MG63 (cell line): ENCODE measurements at places on chromosomes 1 and 21. TPM values are rescaled to one million over a fixed set of nuclear protein-coding genes. Genes with fewer than 3 reads are reported as not detected.

HFM1 gene
- total RNA-seq, result 0.07 TPM in 1 of 2 replicates, not detected in the other

DNA sequence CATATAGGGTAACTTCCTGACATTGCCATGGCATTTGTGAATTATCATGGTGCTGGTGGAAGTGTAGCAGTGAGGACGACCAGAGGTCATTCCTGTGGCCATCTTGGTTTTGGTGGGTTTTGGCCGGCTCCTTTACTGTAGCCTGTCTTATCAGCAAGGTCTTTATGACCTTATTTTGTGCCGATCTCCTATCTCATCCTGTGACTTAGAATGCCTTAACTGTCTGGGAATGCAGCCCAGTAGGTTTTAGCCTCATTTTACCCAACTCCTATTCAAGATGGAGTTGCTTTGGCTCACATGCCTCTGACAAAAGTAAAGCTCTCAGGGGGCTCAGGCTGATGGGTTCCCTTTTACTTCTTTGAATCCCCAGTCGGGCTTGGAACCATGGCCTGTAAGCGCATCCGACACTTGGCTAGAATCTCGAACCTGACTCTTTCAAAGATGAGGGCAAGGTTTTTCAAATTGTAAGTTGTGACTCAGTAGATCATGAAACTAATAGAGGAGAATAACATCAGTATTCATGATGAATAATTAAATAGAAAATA is 85.0 kb downstream of the GALNT2 start:
- no peak for DNase-seq

CCDC185 gene
- total RNA-seq, result 0.47 TPM in 1 of 2 replicates, not detected in the other

GRCh38 chr1:112676543-112676942 is 2.1 kb downstream of the MOV10 start:
- DNase-seq, result no peak

DNA sequence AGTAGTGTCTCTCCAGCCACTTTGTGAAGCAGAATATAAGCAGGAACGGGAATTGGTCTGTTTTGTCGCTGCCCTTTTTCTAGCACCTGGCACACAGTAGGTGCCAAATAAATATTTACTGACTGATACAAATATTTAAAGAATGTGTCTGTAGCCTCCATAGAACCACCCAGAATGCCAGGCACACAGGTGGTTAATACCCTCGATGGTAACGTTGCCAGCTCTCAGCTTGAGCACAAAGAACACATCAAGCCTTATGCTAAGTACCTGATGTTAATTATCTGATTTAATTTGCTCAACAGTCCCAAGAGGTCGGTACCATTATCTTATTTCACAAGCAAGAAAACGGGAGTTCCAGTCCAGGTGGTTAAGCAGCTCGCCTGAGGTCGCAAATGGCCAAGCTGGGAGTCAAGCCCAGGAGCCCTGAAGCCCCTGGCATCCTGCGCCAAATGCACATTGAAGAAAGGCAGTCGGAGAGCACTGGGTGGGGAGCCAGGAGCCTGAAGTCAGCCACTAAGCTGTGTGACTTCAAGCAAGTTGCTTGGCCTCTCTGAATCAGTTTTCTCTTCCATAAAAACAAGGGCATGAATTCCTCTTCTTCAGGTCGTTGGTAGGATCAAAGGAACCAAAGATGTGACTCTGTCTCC is 26.4 kb downstream of the HSPG2 start:
- no peak for DNase-seq

GRCh38 chr1:232966663-232967062 is 16.3 kb downstream of the NTPCR start:
- DNase-seq, result no peak

VSIG8 gene
- total RNA-seq, result not detected in 2 replicates

GRCh38 chr1:62906428-62906886 is 122.5 kb downstream of the ATG4C start:
- no peak for DNase-seq

LIN28A gene
- total RNA-seq, result not detected in 2 replicates

- no peak for DNase-seq
Measured at GRCh38 chr1:82555501-82555900, 754.8 kb downstream of the ADGRL2 start.

GRCh38 chr1:176460544-176461336 is 2.2 kb upstream of the PAPPA2 start:
- no peak for DNase-seq

GRCh38 chr1:35030756-35031446 is 844 bp downstream of the ZMYM6 start:
- DNase-seq, result peak; percentile 35

KLHDC8A gene
- total RNA-seq, result not detected in 2 replicates

DNA sequence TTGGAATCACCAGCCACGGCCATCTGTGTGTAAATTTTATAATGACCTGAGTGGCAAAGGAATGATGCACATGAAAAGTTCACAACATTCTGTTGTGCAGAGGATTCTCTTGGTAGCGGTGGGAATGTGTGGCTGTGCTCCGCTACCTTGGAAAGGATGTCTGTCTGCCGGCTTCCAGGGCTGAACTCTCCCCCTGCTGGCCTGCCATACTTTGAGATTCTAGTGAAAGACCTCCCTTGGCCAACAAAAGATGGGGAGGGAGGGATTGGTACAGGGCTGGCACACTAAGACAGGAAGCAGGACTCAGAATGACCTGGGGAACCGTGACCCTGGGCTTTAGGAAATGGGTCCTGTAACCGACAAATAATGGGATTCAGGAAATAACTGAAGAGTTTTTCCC is 194.5 kb upstream of the PLD5 start:
- DNase-seq, result no peak

DNA sequence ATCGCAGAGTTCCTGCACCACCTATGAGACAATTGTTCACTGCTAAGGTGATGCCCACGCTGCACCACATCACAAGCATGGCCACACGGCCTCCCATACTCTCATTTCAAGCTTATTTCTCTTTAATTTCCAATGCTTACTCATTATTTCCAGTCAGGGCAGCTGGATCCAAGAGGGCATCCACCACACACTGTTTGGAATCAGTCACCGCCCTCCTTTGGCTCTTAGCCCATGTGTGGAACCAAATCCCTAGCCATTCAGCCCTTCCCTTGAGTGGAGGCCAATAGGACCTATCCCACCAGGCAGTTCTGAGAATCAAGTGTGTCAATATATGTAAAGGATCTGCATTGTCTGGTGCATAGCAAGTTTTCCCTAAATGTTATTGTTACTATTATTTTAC is 26.3 kb upstream of the PALMD start:
- peak; percentile 41 for DNase-seq

DNA sequence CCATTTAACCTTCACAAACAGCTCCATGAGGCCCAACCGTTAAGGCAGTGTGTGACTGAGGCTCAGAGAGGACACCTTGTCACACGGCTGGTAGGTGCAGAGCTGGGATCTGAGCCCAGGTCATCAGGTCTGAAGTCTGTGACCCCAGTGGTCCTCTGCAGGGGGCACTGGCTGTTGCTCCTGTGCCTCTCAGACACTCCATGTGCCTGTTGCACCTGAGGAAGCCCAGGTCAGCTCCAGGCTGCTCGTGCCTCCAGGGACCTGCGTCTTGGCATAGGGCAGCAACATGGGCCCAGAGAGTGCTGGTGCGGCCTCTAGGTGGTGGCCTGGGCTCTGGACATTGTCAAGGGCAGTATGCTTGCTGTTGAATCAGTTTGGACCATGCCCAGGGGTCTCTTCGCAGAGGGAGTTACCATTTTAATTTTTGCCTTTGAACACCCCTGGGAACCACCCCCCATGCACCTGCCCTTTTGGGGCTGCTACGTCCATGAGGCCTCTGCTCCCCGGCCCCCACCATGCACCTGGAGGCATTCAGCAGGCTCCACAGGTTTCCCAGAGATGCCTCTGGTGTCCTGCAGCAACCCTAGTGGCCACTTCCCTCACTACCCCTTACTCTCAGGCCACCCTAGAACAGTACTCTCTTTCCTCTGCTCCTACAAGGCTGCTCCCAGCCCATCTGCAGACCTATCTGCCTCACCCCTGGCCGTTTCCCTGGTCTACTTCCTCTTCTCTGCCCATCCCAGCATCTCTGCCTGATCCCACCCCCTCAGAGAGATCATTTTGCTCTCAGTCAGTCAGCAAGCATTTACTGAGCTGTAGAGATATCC is 25.2 kb upstream of the EPS8L3 start:
- peak; percentile 54 for DNase-seq

DNA sequence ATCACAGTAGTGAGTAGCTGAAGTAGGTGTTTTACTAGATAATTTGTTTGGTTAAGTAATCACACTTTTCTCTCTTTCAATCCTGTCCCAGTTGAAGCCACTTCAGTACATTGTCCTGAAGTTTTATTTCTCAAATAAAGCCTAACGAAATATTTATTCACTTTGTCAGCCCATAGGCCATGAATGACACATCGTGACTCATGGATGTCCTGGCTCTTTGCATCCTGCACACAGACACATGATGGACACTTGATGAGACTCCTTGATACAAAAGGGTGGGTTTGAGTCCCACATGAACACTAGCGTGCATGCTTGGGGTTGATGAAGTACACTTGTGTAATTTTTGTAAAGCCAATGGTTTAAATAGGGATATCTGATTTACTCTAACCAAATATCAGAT is 22.7 kb upstream of the LAMC2 start:
- DNase-seq, result peak; percentile 83

DNA sequence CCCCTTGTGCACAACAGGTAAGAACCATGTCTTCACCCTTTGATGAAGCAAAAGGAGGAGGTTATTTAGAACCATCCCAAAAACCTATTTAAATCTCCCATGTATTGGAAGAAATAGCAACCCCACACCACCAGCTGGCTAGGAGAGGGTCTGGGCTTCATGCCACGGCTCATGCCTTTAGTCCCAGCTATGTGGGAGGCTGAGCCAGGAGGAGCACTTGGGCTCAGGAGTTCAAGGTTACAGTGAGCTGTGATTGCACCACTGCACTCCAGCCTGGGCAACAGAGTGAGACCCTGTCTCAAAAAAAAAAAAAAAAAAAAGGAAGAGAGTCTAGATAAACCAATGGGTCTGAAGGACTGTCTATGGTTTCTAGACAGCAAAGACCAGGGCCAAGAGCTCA is 197.9 kb upstream of the COA6 start:
- peak; percentile 18 for DNase-seq

GRCh38 chr1:84862810-84863251 is 30.2 kb downstream of the LPAR3 start:
- no peak for DNase-seq

GRCh38 chr1:156021093-156021428 is 310 bp upstream of the SSR2 start:
- no peak for DNase-seq

GRCh38 chr1:36761113-36761512 is 273.2 kb downstream of the GRIK3 start:
- peak; percentile 10 for DNase-seq

DNA sequence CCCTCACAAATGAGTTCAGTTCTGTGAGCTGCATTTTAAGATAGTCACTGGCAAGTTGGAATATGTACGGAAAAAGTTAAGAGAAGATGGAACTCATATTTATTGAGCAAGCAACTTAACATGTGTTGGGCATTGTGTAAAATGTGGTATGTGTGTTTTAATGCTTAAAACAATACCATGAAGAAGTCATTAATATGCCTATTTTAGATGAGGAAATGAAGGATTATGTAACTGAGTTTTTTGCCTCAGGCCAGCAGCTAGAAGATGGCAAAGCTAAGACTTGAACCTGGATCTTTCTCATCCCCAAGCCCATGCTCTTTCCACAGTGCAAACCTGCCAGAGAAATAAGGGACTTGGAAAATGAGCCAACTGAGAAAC is 48.9 kb downstream of the SPATA46 start:
- no peak for DNase-seq

LAMB3 gene
- 1.5 and 4.7 TPM in 2 replicates for total RNA-seq

SPATA46 gene
- total RNA-seq, result not detected in 2 replicates

DNA sequence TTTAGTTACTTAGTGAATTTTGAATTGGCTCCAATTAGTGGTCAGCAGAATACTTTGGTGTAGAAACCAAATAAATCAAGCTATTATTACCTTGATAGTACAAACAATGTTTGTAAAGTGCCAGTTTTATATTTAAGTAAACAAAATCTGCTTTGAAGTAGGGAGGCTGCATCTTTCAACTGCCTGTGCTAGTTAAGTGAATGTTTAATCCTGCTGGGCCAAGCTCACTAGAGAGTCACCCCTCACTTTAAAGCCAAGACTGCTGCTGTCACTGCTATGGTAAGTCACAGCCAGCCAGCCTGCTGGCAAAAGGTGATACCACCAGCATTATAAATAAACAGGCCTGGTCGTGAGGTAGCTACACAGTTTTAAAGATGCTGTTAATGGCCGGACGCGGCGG is 10.3 kb upstream of the CFAP126 start:
- no peak for DNase-seq

GRCh38 chr1:157088607-157089006 is 11.0 kb downstream of the ETV3L start:
- DNase-seq, result no peak

DNA sequence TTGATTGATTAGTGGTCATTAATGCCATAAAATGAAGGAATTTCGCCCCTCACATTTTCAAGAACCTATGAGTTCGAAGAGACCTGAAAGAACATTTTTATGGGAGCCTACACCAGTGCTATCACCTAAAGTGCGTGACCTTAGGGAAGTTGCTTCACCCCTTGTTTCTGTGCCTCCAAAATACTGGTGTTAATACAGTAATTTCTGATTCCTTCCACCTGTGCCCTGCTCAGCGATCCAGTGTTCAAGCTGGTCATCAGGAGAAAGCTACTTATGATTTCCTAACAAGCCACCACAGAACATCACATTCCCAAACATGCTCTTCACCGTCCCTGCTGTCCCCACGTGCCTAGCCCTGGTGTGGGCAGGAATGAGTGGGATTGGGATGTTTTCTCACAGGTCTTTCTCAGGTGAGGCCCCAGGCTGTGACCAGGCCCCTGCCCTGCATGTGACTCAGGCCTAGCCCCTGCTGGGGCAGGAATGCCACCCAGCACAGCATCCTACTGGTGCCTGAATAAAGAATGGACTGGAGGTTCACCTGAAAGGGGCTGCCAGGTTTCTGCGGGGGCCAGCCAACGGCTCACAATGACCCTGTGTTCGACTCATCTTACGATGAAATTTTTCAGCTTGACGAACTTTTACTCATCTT is 60.3 kb downstream of the CD247 start:
- no peak for DNase-seq

- DNase-seq, result no peak
Measured at GRCh38 chr1:63320022-63320721, 2.2 kb upstream of the FOXD3 start.

DMBX1 gene
- not detected in 2 replicates for total RNA-seq

DNA sequence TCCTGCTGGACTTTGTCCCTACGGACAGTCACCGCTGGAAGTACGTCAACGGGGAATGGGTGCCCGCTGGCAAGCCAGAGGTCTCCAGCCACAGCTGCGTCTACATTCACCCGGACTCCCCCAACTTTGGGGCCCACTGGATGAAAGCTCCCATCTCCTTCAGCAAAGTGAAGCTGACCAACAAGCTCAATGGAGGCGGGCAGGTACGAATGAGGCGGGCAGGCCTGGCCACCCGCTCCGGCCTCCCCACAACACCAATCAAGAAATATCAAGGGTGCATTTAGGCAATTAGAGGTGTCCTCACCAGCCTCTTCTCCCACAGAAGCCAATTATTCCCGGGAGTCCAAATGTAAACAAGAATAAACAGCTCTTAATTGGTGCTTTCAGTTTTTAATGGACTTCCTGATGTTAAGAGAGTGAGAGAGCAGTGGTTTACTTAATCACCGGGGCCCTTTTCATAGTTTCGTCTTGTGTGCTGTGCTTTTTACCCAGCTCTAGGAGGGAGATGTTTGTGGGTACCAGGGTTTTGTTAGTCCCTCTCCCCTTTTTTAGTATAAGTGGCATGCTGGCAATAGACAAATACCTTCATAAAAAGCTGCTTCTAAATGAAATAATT is 10.7 kb downstream of the TBX19 start:
- no peak for DNase-seq
